ENCODE measurements at places on chromosomes 6 and 20.

GRCh38 chr6:154267508-154268106, 89.0 kb downstream of the IPCEF1 start:
- DNase-seq: no peak

GRCh38 chr6:37451441-37452193, 18.6 kb downstream of the CMTR1 start:
- DNase-seq: no peak

GRCh38 chr20:37411408-37412219, 65.7 kb downstream of the SRC start:
- no peak for DNase-seq

GRCh38 chr6:23505026-23505425, 621.0 kb upstream of the NRSN1 start:
- DNase-seq: no peak

DNA sequence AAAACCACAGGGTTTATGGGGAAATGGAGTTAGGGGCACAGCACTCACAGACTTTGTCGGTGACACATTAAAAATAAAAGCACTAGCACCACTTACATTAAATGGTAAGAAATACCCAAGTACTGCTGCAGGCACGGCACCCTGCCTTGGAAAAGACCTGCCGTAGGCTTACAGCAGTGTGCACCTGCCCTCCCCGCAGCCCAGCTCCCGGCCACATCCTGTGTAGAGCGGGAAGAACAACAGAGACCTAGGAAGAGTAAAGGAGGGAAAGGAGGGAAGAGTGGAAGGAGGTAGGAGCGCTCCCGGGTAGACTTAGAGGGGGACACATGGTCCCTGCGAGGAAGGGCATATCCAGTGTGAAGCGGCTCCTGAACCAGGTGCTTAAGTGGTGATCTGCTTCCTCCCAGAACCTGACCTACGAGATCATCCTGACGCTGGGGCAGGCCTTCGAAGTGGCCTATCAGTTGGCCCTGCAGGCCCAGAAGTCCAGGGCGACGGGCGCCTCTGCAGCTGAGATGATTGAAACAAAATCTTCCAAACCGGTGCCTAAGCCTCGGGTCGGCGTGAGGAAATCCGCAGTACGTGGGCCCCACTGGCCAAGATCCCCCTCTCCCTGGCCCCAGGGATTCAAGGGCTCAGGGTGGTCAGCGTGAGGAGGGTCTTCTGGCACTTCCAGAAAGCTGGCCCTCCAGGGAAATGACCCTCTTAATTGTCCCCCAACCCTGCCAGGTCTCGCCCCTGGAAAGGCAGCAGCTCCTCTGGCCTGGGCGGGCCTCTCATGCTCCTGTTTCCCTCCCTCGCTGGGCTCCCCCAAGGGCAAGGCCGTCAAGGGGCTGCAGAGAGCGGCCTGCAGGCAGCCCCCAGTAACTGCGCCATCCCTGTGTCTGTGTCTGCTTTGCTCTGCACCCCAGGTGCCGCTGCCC, 55.5 kb downstream of the TCP11 start:
- no peak for DNase-seq

DNA sequence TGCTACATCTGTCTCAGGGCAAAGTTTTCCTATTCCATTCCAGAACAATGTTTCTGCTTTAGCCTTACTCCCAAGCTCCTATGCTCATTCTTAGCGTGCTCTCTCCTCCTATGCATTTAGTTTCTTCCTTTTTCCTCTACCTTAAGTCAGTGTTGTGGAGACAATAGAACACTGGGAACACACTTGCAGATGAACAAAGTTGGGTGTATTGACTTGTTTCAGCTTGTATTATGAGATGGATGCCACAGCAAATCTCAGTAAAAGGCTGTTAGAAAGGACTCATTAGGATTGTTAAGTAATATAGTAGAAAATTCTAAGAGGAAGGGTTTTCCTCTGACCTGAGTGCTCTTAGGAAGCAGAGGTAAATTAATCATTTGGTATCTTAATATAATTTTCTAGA, 48.4 kb downstream of the BMP5 start:
- DNase-seq: no peak

DNA sequence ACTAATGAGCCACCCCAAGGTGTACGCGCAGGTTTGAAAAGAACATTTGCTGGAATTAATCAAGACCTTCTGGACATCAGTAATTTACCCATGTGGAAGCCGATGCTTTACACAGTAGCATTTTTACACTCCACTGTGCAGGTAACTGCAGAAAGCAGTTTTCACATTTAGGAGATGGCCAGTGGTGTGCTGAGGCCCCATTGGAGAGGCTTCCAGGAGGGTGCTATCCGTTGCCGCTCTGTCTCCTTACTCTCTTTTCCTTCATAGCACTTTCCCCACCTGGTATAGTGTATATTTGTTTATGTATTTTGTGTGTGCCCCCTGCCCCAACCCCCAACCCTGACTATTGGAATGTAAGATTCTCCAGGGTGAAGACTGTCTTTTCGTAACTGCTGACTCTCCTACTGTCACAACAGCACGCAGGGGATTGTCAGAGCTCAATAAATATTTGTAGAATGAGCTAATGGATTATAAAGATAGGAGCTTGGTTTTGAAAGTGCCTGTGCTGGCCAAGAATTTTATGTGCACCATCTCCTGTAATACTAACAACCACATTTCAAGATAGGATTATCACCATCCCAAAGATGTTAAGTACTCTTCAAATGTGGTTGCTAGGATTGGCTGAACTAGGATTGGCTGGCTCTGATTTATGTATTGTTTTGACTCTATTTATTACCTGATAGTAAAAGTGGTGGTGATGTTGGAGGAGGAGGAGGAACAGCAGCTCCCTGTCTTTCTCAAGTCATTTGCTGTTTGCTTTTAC, 74.0 kb upstream of the GLP1R start:
- no peak for DNase-seq

- no peak for DNase-seq
Observed at GRCh38 chr6:110826236-110827129, 11.2 kb upstream of the CDK19 start.

DNA sequence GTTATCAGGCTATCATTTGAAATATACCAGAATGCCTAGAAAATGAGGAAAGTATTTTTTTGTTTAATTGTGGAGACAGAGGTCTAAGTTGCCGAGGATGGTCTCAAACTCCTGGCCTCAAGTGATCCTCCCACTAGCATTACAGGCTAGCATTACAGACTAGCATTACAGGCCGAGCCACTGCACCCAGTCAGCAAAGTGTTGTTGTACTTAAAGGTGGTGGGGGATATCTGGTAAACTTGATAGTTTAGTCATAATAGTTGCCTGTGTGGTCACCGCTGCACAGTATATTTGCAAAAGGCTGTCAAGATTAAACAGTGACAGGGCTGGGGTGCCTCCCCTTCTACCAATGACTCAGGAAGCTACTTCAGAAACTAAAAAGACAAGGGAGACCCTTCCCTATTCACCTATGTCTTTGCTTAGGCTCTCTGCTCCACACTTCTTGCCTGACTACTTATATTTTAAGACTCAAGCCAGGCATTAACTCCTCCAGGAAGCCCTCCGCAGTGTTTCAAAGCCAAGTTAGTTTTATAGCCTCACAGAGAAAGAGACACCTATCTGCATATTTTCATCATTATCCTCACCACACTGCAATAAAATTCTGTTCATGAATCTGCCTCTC, 3.1 kb upstream of the AKIRIN2 start:
- no peak for DNase-seq

DNA sequence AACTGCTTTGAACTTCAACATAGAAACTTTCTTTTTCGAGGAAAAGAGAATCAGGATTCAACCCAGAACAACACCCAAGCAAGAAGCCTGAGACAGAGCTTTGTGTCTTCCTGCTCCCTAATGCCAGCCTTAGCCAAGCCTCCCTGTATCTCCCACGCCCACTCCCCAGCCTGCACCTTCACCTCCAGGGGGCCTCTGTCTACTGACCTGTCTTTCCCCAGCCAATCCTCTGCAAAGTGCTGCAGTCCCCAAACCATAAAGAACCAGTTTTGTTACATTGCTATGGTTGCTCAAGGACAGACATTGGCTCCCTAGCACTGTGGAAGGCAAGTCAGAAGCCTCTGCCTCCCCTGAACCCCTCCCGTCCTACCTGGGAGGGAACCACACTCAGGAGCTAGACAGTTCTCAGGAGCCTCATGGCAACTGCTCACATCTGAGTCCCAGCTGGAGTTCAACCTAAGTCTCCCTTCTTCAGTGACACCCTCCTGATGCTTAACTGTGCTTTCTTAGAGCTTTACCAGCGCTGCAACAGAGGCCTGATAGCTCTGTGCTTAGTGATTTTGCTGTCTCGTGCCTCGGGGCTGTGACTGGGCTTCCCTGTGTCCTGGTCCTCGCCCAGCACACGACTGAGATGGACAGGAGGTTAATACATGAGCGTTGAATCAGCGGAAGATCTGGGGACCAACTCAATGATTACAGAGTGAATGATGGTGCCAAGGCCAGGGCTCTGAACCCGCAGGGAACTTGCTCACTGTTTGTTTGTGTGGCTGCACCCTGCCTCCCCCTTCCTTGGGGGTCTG, 101.5 kb upstream of the DUSP22 start:
- no peak for DNase-seq

- DNase-seq: no peak
Observed at GRCh38 chr20:60021104-60021503, 62.9 kb downstream of the CDH26 start.

- no peak for DNase-seq
Observed at GRCh38 chr6:134828641-134829040, 121.3 kb downstream of the ALDH8A1 start.

- no peak for DNase-seq
Observed at GRCh38 chr6:43037197-43037596, 15.8 kb downstream of the RRP36 start.

- no peak for DNase-seq
Observed at GRCh38 chr6:139927236-139927635, 552.8 kb upstream of the CITED2 start.

DNA sequence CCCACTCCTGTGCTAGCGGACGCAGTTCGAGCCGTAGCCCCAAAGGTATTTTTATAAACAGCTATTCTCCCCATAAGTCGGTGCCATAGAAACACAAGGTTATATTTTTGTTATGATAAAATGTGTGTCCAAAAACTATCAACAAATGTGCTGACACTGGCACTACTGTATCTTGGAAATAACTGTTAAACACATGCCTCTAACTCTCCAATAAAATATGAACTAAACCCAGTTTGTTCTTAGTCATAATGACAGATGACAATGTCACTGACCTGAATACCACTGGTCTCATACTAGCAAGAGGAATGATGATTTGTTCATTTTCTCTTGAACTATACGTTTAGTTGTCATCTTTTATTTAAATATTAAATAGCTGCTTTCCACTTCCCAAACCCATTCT, 51.4 kb upstream of the NUP153 start:
- DNase-seq: no peak

DNA sequence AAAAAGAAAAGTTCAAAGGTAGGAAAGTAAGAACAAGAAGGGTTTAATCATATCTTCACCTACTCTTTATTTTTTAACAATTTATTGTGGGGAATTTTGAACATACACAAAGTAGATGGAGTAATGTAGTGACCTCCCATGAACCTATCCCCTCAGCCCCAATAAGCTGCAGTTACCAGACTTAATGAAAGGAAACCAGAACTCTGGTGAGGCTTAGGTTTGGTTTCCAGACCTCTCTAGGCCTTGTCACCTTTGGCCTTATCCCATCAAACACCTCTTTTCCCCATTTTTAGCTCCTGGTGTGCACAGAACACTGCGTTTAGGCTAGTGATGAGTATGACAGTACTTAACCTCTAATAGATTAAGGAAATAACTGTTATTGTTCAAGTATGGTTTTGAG, 42.0 kb downstream of the CBFA2T2 start:
- DNase-seq: no peak

- DNase-seq: no peak
Observed at GRCh38 chr6:149936743-149937142, 5.1 kb upstream of the ULBP2 start.

DNA sequence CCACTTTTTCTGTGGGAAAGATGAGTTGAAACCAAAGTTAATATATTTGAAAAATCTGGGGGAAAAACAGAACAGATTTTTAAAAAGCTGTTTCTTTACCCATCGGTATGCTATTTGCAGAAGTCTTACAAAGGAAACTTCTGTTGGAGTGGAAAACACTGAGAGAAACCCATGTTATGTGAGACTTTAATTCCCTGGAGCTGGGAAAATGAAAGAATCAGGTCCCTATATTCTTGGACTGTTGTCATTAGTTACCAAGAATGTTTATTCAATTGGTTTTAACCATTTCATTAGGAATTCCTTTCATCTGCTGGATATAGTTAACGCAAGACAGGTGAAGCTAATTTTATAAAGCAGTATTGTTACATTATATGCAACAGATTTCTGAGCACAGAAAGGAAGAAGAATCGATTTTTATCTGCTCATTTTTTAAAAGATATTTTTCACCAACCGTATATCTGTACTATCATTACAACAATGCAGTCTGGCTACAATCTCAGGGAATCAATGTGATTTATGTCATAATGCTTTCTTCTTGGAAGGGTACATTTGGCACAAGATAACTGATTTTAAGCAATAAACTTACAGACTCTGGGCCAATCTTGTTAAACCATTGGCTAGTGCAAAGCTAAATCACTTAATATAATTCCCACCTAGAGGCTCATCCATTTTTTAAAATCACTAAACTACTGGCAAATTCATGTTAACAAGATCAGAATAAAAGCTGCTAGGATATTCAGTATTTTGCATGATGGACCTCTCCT, 170.0 kb downstream of the MOXD1 start:
- no peak for DNase-seq

DNA sequence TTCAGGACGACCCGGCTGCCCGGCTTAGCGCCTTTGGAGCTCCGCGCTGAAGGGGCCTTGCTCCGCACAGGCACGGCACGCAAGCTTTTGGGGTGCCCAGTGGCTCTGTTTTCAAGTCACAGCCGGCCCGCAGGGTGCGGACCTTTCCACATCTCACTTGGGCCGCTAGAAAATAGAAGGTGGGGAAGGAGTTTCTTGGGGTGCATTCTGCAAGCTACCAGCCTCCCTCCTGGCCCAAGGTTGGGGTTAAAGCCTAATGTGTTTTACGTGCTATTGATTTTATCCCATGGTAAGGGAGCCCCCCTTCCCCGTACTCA, 561 bp downstream of the KAT14 start:
- peak; percentile 11 for DNase-seq

DNA sequence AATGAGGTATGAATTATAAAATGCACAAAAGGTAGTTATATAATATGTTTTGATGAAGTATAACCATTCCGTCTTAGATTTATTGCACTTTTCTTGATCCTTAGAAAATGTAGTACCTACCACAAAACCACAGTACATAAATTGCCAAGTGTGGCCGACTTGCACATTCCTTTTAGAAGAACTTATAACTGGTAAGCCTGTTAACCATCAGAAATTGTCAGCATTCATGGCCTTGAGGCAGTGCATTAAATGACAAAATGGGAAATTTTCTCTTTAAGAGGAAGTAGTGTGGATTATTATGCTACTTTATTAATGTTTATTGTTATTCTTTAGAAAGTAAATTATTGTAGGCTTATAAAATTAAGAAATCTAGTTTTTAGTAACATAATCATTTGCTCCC, 29.6 kb downstream of the TAB2 start:
- no peak for DNase-seq

GRCh38 chr6:167734662-167735083, 92.0 kb upstream of the AFDN start:
- no peak for DNase-seq

- DNase-seq: no peak
Observed at GRCh38 chr6:121040831-121041230, 293.4 kb downstream of the TBC1D32 start.

GRCh38 chr20:31930779-31931178, 21.1 kb downstream of the PDRG1 start:
- no peak for DNase-seq

GRCh38 chr6:136788069-136788902, 4.0 kb downstream of the MAP3K5 start:
- DNase-seq: no peak
